ENCODE measurements at places on chromosomes 11 and 22.

GRCh38 chr11:10181811-10182210 lies 112.2 kb downstream of the SBF2 start:
- no peak for DNase-seq

DNA sequence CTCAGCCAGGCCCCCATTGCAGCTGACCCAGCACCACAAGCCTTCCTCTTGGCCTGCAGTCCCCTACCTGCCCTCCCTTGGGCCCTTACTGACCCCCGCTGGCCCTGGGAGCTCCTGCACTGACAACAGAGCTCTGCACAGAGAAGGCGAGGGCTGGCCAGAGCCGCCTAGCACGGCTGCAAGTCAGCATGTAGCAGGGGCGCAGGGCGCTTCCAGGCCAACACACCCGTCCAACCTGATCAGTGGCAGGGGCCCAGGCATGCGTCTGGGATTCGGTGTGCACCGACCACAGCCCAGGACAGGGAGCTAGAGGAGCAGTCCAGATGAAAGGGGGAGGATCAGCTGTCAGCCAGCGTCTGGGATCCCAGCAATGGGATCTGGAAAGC lies 7.6 kb downstream of the WNT7B start:
- DNase-seq: no peak

DNA sequence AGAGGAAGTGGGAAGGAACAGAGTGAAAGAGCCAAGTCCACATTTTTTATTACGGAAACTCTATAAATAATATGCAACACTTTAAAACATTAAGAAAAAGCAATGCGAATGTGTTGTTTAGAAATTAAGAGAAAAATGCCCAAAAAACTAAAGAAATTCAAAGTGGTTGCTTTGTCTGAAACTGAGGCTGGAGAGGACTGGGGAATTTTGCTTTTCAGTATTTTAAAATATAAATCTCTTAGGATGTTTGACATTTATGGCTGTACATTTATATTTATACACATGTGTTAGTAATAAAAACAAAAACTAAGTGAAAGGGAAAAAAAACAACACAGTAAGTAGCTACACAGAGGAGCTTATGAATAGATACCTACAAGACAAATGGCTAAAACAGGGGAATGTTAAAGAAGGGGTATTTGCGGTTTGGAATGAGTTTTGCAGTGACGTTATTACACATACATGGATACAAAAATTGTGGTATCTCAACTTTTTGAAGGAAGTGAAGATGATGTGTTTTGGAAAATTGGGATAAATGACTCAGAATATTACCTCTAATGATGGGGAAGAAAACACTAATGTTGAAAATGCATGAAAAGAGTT lies 97.0 kb upstream of the DRD2 start:
- DNase-seq: no peak

GRCh38 chr11:76644591-76644990 lies 26.0 kb downstream of the LRRC32 start:
- peak; percentile 51 for DNase-seq
